T47D (cell line): ENCODE measurements at places on chromosomes 16 and 17.
A peak's percentile ranks its signal among the peaks of the same experiment; 100 is the strongest.

DNA sequence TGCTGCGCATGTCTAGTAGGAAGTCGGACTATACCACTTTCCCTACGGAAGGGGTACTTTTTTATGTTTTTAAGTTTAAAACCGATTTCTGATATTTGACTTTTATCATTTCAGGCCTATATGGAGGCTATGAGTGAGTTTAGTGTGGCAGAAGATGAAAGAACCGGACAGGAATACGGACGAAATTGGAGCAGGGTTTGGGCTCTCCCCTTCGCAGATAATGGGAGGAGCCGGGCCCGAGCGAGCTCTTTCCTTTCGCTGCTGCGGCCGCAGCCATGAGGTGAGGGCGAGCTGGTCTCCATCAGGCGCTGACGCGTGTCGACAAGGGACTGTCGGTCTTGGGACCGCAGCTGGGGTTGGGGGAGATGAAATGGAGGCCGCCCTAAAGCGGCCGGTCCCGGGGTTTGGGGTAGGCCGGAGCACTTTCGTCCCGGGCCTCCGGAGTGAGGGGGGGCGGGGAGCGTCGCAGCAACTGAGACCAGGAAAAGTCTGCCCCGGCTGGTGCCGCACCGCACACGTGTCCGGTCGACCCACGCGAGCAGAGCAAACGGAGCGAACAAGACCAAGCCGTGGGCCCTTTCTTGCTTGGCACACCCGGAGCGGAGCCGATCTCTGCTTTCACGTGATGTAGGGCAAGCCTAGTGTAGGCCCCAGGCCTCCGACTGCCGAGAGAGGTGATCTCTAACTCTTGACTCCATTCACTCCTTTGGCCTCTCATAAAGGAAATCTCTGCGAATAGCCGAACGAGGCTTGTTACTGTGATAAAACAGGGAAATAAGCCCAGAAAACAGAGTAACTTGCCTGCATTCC is at the start of gene RPL19:
Gene RPL19 (plus strand): TSS at position 214 of the 810 bp plus-strand sequence. CDS start 62 bp downstream, at position 276.
- no peak for DNase-seq

GRCh38 chr17:4477255-4477791 is 21.4 kb upstream of the SPNS2 start:
- DNase-seq, result no peak

DNA sequence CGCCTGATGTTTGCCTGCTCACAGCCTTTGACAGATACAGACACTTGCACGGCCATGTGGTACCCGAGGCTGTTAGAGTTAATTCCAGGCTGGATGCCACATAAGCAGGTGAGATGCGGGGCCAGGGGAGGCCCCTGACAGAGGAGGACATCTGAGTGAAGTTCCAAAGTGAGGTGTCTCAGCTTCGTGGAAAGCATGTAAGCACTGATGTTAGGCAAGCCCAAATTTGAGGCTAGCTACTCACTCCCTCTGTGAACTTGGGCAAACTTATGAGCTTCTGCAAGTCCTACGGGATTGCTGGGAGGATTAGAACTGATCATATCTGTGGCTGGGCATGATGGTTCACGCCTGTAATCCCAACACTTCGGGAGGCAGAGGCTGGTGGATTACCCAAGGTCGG is 39.3 kb upstream of the MARCHF10 start:
- DNase-seq, result no peak

DNA sequence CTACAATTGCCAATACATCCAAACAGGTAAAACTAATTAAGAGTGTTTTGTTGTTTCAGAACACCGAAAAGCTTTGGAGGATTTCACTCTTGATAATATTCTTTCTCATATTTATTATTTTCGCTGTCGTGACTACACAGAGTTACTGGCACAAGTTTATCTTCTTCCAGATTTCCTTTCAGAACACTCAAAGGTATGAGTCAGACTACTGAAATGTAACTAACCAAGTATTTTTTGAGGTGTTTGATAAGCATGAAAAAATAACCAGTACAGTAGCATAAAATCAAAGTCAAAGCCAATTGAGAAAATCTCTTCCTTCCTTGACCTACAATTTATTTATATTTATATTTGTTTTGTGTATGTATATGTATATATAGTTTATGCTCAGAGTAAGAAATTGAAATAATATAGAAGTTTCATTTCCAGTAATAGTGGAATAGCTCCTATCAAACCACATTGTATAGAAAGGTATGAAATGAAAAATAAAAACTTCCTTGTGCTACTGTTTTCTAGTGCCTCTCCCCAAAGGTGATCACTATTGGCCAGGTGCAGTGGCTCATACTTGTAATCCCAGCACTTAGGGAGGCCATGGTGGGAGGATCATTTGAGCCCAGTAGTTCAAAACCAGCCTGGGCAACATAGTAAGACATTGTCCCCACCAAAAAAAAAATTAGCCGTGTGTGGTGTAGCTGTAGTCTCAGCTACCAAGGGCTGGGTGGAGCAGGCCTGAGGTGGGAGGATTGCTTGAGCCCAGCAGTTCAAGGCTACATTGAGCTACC is 10.9 kb downstream of the RAD51C start:
- DNase-seq, result no peak

DNA sequence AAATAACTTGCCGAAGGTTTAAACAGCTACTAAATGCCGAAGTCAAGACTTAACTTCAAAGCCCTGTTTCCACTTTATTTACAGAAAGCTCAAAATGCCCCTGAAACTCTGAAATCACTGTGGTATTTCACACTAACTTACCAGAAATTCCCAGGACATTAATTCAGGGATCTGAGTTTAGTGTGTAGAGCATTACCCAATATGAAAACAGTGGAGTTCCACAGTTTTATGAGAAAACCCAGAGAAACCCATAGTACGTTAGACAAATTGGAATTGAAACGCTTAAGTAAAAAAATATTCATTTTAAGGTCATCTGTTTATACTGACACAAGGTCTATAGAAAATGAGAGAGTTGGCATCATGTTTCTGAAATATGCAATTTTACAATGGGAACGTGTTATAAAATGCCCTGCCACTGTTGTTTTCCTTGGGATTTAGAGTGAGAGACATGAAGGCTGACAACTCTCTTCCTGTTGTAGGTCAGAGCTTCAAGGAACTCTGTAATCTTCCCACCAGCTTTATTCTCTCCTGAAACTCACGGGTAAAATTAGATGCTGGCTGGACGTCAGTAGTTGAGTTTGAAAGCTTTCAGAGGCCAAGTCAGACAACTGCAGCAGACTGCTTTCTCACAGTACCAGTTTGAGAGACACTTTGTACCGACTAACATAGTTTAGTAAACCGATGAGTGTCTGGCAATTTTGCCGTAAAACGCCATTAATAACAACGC is 139.4 kb upstream of the TBX2 start:
- DNase-seq, result no peak

GRCh38 chr16:88686439-88687253 is at the start of gene SNAI3:
SNAI3 (minus strand) TSS chr16:88686507; CDS start chr16:88686406, 101 bp downstream.
- peak; percentile 96 for DNase-seq

DNA sequence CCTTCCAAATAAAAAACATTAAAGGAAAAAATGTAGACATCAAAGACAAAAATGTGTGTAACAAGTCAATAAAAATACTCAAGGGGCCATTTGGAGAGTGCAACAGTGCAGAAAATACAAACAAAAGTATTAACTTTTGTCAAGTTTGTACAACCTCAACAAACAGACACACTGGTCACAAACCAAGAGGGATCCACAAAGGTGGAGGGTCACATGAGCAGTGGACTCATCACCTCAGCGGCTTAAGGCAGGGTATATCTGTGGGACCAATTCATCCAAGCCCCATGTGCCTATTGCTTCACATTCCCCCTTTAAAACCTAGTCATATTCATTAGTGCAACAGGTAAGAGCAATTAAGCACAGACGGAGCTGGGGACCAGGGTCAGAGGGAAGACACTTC is 45.2 kb downstream of the DCUN1D3 start:
- no peak for DNase-seq

GRCh38 chr16:84223456-84223855 is 16.4 kb downstream of the KCNG4 start:
- no peak for DNase-seq

DNA sequence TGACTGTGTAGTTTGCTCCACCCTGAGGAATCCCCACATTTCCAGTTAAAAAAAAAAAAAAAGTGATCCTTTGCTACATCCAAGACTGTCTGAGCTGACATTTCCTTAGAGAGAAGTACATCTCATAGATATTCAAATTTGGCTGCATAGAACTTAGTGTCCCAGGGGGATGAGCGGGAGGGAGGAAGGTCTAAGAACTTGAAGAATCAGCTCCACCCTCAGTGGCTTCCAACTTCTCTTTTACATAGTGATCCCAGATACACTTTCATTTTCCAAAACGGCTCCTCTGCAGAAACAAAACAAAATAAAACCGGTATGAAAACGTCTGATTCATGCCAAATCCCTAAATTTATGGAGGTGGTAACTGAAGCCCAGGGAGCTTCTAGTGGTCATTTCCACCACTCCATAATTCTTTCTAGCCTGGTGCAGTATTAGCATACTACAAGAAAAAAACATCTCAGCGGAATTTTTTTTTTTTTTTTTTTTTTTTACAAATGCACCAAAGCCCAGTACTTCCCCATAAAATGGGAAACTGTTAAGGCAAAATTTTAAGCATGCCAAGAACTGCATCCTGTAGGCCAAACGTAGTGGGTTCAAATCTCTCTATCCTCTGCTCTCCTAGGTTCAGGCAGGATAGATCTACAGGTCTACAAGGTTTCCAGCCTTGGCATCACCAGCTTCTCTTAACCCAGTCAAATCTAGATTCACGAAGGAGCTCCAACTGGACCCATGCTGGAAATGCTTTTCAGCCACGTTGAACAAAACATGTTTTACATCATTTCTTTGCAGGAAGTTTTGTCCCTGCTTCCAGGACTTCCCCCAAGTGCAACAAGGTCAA is 29.3 kb downstream of the MAF start:
- no peak for DNase-seq

DNA sequence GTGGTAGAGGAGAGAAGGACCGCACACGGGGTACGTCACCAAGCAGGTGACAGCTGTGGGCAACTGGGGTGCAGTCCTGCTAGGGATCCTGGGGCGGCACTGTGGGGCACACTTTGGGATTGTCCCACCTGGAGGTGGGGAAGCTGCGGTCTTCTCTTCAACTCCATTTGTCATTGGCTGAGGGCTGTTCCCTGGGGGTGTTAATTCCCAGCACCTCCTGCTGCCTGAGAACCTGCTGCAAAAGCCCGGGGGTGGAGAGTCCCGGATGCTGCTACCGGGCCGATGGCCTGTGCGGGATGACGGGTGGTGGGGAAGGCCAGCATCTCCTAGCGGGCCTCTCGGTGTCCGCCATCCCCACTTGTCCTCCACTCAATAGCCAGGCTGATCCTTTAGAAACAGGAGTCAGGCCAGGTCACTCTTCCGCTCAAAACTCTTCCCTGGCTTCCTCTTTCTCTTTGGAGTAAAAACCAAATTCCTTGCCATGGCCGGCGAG is 100.2 kb downstream of the CYLD start:
- no peak for DNase-seq

GRCh38 chr17:62648956-62649294 is 21.5 kb downstream of the MRC2 start:
- DNase-seq, result no peak

- no peak for DNase-seq
These were observed 313 bp downstream of the UBTF start for GRCh38 chr17:44219108-44219615.

DNA sequence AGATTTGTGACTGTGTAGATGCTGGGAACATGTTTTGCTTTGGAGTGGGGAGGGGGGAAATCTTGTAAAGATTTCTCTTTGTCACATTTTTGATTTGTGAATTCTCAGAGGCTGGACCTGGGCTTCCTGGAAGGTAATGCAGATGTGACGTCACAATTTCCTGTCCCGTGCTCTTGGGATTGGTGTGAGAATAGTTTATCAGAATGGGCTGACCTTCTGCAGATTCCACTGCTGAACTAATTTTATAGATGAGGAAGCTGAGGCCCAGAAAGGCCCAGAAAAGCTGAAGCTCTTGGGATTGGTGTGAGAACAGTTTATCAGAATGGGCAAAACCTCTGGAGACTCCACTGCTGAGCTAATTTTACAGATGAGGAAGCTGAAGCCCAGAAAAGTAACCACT is 34.0 kb downstream of the HS3ST3B1 start:
- no peak for DNase-seq

DNA sequence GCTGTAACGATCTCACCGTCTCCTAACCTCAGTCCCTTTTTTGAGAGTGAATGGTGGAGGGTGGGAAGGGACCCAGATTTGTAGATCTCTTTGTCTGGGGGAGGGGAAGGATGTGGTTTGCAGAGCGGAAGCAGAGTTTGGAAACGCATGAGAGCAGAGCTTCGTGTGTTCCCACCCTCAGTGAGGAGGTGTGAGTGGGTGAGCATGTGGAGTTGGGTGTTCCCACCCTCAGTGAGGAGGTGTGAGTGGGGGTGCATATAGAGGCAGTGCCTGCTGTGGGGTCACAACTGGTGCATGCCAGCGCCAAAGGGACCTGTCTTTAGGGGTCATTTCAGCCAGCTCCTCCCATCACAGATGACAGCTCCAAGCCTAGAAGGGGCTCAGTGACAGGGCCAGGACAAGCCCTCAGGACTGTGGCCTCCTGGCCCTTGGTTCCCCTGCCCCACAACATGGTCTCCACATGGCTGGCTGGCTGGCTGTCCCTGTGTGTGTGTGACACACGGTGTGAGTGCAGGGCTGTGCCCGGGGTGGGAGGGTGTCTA is 1.8 kb upstream of the CISD3 start:
- no peak for DNase-seq

GRCh38 chr17:47324224-47325020 is 667 bp downstream of the EFCAB13 start:
- DNase-seq, result peak; percentile 63

DNA sequence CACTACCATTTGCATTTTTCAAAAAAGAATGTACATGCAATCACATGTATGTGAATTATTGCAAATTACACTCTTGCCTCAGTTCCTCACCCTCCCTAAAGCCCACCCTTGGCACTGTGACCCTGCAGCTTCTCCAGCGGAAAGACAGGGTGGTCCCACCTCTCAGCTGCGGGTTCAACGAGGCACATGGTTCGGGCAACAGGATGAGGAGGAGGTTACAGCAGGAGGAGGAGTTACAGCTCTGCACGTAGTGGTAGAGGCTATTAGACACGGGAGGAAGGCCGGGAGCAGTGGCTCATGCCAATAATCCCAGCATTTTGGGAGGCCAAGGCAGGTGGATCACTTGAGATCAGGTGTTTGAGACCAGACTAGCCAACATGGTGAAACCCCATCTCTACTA is 5.2 kb downstream of the C16orf95 start:
- no peak for DNase-seq

GRCh38 chr17:13541032-13541480 is 60.7 kb downstream of the HS3ST3A1 start:
- no peak for DNase-seq

DNA sequence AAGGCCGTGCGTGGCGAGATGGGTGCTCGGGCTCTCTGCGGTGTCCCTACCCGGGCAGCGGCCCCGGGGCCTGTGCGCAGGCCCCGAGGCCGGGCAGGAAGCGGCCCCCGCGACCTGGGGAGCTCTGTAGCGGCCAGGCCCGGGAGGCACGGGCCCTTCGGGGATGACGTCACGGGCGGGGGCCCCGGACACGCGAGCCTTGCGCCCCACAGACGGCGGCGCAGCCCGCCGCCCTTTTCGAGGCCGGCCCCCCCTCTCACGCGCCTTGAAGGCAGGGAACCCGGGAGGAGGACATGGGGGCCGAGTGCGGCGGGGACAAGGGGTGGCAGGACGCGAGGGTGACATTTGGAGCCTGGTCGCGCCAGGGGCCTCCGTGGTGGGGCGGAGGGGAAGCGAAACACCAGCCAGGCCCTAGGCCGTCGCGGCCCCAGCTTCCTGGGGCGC is 1.1 kb downstream of the RAI1 start:
- DNase-seq, result no peak
